ENCODE measurements at places on chromosomes 4 and X.

- DNase-seq: no peak
Observed at GRCh38 chr4:180098586-180098985, 2144.6 kb upstream of the TENM3 start.

GRCh38 chr4:6688879-6689505 lies 4.7 kb upstream of the S100P start:
- peak; percentile 57 for DNase-seq

- DNase-seq: no peak
Observed at GRCh38 chrX:32966821-32967355, 244.5 kb downstream of the DMD start.

DNA sequence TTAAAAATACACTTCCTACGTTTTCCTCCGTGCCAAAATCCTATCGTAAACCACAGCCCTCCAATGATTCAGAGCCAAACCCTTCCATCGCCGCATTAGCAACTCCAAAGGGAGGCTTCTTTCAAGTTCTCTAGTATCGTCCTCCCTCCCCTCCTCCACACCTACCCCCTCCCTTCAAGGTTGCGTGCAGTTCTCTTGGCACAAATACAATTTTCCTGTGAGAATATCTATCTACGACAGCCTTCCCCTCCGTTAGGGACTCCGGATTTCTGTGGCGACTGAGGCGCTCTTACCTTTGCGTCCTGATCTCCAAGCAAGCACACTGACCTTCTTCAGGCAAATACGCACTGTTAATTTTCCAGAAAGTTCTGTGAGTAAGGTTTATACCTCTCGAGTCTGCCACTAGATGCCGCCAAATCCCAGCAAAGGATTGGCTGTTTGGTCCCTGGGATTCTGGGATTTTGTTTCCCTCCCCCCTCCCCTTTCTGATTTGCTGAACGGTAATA lies 1.2 kb upstream of the MORF4L2 start:
- DNase-seq: peak; percentile 75

DNA sequence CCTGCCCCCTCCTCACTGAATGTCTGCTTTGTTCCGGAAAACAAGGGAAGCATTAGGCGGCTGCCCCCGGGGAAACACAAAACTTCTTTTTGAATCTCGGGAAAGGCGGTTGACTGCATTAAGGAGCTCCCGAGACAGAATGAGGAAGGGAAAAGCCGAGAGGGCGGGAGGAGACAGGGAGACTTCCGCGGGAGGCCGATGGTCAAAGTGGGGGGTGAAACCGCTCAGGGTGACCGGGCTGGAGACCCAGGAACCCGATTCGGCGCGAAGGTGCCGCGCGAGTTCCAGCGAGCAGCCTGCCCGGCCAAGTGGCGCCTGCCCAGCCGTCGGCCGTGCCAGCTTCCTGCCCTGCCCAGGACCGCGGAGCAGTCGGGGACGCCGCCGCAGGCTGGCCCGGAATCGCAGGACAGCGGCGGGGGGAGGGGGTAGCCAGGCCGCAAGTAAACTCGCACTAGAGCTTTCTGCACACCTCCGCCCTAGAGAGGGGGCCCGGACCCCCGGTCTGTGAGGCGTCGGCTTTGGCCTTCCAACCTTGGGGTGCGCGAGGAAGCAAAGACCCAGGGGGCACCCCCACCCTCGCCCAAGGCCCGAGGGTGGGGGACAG lies 55.1 kb upstream of the BCOR start:
- peak; percentile 53 for DNase-seq

GRCh38 chr4:77007358-77008230 lies 58.0 kb downstream of the SEPTIN11 start:
- DNase-seq: no peak

- DNase-seq: no peak
Observed at GRCh38 chr4:141913928-141914327, 277.5 kb downstream of the IL15 start.

DNA sequence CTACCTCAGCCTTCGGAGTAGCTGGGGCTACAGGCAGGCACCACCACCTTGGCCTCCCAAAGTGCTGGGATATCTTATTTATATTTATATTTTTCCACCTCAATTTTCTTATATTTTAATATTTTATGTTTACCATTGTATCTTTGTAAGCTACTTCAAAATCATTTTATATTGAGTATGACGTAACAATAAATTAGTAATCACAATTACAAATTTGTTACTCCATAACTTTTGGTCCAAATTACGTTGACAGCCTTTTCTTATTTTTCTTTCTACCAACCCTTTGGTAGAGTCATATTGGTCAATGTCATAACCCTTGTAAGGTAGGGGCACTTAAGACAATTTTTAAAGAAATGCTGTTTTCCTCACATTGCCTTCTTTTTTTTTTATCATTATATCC lies 104.0 kb upstream of the H2AZ1 start:
- DNase-seq: no peak

DNA sequence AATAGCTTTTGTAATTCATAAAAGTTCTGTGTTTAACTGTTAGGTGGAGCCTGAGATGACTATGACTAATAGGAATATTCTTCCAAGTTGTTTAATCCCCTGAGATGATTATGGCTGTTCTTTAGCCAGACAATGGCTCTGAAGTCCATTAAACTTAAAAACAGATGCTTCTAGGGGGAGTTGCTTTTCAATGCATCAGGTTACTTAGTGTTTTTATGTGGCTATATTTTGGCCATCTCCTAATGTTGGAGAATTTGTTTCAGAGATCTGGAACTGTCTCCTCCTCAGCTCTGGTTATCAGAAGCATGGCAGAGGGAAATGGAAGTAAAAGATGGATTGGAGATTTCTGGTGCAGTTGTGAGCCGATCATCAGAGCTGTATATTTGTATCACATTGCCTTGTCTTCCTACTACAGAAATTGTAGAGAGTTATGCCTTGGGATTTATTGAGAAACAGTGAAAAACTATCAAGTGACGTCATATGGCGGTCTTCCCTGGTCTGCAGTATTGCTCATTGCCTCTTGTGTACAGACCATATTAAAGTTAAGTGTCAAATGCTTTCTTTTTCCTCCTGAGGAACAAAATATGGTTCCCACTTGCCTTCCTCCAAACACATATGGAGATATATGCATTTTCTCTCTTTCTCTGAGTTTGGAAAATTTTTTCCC lies 29.8 kb downstream of the SGMS2 start:
- no peak for DNase-seq

DNA sequence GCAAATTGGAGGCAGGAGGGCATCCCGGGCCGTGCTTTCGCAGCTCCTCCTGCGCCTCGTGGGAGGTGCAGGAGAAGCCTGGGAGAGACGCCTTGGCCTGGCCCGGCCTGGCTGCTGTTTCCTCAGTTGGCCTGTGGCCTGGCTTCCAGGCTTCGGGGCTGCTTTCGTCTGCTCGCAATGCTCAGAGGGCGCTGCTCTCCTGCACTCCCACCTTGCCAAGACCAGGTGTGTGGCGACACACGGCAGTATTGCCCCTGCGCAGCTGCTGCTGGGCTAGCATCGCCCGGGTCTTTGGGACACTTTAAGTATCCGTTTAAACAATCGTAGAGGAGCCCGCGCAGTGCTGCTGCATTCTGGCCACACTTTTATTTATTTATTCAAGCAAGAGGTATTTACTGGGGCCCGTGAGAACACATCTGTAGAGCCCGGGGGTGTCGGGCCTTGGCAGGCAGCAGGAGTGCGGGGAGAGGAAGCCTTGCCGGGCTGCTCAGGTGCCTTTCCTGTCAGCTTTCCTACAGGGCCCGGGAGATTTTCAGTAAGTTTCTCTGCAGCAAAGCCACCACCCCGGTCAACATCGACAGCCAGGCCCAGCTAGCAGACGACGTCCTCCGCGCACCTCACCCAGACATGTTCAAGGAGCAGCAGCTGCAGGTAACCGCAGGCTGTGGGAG lies 26.2 kb upstream of the HGFAC start:
- no peak for DNase-seq

GRCh38 chr4:43690116-43690515 lies 758.5 kb downstream of the KCTD8 start:
- DNase-seq: no peak

DNA sequence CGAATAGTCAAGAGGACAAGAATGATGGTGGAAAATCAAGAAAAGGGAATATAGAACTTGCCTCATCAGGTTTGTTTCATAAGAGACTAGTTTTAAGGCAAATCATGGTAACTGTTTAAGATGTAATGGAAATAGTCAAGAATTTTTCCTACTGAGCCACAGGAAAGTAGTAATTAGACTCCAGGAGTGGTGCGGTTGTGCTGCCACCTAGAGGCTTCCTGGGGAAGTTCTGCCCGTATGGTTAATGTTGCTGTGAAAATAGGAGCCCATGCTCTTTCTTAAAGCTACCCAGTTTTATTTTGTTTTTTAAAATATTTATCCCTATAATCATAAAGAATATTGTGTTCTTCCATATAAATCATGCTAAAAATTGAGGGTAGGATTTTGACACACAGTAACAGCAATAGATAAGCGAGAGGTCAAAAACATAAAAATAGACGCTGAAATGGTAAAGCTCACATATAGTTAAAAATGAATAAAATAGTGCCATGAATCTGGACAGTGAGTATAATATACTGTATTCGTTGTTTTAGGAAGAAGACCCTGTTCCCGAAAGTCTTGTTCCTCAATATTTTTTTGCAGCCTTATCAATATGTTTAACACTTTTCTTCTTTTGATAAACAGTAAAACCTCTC lies 87.0 kb downstream of the PHOX2B start:
- peak; percentile 61 for DNase-seq

- no peak for DNase-seq
Observed at GRCh38 chr4:118177126-118177525, 142.8 kb downstream of the NDST3 start.

DNA sequence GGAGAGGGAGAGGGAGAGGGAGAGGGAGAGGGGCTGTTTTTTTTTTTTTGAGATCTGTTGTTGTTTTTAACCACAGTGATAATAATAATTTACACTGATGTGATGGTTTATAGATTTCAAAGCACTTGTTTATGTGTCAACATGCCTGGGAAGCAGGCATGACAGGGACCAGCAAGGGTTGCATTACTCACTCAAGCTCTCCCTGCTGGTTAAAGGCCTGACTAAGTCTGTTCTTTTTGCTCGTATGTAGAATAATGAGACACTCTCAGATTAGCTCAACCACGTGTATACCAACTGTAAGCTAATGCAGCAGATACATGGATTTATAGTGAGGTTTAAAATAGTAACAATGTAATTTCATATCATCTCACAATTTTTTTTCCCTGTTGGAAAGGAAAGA lies 134.6 kb upstream of the BOD1L1 start:
- DNase-seq: no peak

DNA sequence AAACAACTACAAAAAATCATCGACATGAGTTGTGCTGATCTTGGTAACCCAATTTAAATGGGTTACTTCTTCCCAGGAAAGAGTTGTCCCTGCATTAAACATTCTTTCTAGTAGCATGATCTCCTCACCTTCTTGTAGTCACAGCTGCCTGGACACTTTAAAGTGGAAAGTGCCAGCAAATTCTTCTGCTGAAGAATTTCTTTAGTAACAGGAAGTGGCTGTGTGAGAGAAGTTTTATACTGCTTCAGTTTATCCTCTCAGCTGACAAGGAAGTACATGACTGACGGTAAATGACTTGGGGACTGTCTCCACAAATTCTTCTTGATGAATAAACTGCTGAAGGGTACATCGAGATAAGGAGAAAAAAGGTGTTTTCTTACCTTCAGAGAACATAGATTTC lies 18.2 kb upstream of the TNIP3 start:
- no peak for DNase-seq

DNA sequence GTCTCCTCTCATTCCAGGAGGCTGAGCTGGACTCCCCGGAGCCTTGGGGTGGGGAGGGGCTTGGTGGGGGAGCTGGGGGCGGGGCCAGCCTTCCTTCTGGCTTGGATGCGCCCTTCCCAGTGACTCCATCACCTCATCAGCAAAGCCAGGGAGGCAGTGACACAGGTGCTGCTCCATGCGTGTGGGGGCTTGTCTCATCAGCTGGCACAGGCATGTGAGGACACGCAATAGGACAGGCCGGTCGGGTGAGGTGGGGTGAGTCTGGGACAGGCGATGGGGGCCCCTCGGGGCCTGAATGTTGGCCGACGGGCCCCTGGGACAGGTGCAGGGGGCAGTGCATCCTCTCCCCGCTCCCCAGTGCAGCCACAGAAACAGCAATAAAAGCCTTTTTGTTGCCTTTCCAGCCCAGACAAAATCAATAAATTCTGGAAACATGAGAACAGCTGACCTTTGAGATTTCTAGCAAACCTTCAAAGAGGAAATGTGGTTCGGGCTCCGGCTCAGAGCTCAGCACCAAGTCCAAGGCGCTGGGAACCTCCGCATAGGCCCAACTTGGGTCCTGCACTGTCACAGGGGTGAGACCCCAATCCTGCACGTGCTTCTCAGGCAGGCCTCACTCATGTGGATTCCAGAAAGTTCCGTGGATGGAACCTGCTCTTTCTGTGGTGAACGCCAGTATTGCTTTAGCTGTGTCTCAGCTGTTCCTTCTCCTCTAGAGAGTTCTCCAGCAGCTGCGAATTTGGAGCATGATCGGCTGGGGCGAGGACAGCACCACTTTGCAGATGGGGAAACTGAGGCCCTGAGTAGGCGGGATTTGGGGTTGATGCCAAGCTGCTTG lies 18.5 kb downstream of the ADRA2C start:
- DNase-seq: no peak

DNA sequence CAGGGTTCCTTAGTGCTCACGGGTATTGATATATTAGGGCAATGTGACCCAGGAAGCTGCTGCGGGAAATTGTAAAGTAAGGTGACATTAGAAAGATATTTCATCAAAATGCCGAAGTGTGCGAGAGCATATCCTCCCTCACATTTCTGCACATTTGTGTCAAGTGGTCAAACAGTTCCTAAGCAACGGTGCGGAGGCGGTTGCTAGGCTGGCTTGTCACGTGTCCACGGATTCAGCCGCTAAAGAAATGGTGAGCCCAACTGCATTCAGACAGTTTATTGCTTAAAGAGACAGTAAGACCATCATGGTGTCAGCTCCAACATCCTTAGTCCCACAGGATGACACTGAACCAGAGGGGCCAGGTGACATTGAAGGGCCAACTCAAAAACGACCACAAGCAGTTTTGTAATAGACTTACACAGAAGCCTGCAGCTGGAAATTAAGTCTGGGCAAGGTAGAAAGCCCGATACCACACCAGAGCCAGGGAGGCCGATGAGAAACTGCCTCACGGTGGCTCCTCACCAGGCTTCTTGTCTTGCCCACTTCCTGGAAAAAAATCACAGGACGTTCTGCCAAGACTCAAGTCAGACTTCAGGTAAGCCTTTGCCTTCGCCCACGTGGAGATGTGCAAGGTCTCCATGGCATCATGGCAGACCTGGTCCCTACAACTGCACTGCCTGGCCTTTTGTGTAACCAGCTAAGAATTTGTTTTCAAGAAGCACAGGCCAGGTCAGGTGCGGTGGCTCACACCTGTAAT lies 50.4 kb downstream of the USP11 start:
- DNase-seq: no peak

- DNase-seq: no peak
Observed at GRCh38 chr4:51999250-51999649, 20.9 kb downstream of the LRRC66 start.

DNA sequence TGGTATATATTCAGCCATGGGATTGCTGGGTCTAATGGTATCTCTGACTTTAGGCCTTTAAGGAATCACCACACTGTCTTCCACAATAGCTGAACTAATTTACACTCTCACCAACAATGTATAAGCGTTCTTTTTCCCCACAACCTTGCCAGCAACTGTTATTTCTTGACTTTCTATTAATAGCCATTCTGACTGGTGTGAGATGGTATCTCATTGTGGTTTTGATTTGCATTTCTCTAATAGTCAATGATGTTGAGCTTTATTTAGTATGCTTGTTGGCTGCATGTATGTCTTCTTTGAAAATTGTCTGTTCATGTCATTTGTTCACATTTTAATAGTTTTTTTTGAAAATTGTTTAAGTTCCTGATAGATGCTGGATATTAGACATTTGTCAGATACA lies 235.2 kb downstream of the HEPH start:
- DNase-seq: no peak

GRCh38 chr4:152524427-152524826 lies 11.5 kb downstream of the FBXW7 start:
- DNase-seq: no peak

- DNase-seq: no peak
Observed at GRCh38 chr4:68927165-68927564, 24.4 kb downstream of the UGT2A3 start.

Measured in mucosa of gallbladder (tissue), 1 donor.